ENCODE measurements at places on chromosomes 5 and 9. TPM values are rescaled to one million over a fixed set of nuclear protein-coding genes. Genes with fewer than 3 reads are reported as not detected.

DNA sequence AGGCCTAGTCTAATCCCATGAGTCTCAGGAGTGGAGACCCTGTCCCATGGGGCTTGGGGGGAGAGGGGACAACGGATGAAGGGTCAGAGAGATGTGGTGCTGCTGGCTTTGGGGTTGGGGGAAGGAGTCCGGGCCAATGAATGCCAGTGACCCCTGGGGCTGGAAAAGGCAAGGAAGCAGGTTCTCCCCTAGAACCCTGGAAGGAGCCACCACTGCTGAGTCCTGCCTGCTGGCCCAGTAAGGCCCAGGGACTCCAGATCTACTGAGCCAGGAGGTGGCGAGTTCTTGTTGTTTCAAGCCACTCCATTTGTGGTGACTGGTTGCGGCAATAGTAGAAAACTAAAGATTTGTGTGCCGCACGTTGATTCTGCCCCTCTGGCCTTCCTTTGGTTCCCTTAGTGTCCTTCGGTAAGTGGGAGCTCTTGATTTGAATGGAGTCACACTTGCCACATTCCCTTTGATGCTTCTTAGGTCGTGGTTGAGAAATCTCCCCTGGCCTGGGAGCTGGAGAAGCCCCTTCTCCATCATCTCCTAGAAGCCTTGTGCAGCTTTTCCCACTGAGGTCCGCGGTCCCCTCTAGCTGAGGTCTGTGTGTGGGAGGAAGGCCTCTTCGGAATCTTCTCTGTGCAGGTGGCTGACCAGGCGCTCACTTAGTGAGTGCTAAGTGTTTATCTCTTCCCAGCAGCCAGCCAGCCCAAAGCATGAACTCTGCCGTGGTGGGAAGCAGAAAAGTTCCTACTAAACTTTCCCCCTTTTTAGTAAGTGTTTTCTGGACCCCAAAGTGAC is 9.0 kb downstream of the FCN1 start:
- DNase-seq, result no peak
- H3K4me3 ChIP-seq, result no peak overlapping the region
- H3K36me3 ChIP-seq, result no peaks in the 10 kb centered on the region
- no peak overlapping the region for H3K27ac ChIP-seq

DNA sequence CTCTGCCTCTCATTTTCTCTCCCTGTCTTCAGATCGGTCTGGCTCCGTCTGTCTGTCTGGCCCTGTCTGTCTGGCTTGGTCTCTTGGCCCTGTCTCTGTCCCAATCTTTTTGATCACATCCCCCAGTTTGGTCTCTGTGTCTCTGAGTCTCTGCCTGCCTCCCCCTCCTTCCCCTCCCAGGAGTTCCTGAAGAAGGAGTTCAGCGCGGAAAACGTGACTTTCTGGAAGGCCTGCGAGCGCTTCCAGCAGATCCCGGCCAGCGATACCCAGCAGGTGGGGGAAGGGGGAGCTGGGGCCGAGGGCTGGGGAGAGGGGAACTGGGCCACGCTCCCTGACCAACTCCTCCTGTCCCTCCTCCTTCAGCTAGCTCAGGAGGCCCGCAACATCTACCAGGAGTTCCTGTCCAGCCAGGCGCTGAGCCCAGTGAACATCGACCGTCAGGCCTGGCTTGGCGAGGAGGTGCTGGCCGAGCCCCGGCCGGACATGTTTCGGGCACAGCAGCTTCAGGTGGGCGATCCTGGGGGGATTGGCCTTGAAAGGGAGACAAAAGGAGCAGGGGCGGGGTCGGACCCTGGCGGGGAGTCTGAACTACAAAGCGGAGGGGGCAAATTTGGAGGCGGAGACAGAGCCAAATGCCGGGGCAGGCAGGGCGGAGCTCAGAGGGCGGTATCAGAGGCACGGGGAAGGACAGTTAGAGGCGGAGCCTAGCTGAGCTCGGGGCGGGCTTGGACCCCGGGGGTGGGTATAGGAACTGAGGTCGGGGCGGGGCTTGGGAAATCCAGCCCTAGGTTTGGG is 9.0 kb downstream of the RGS14 start:
- no peaks in the 10 kb centered on the region for H3K27me3 ChIP-seq
- peaks cover 88% of the 10 kb centered on the region for H3K4me1 ChIP-seq
- peaks cover 78% of the 10 kb centered on the region for H3K36me3 ChIP-seq
- no peak overlapping the region for H3K4me3 ChIP-seq
- H3K27ac ChIP-seq, result no peak overlapping the region

GRCh38 chr9:103225702-103226646 is 230.8 kb downstream of the CYLC2 start:
- no peaks in the 10 kb centered on the region for H3K4me1 ChIP-seq
- H3K27ac ChIP-seq, result no peak overlapping the region
- H3K27me3 ChIP-seq, result no peaks in the 10 kb centered on the region
- DNase-seq, result no peak
- no peak overlapping the region for H3K4me3 ChIP-seq

- H3K27me3 ChIP-seq, result no peaks in the 10 kb centered on the region
- no peak for DNase-seq
- no peaks in the 10 kb centered on the region for H3K36me3 ChIP-seq
- no peak overlapping the region for H3K27ac ChIP-seq
Measured at GRCh38 chr5:107032629-107033028, 638.1 kb downstream of the EFNA5 start.

DNA sequence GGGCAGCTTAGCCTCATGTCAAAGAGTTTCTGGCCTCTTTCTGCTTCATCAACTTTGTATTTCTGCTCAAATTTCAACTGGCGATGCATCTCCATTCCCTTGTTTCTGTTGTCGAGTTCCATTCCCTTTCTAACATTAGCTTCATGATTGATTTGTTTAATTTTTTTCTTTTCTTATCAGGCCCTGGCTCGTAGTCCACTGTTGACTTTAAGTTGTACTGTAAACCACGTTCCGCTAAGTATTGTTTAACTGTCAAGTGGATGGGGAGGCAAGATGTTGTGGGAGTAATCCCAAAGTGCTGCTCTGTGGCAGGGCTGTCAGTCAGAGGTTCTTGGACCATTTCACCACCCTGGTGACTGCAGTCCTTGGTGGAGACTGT is 309.1 kb downstream of the PSAT1 start:
- H3K27ac ChIP-seq, result no peak overlapping the region
- H3K27me3 ChIP-seq, result peaks cover 3% of the 10 kb centered on the region
- H3K36me3 ChIP-seq, result no peaks in the 10 kb centered on the region

DNA sequence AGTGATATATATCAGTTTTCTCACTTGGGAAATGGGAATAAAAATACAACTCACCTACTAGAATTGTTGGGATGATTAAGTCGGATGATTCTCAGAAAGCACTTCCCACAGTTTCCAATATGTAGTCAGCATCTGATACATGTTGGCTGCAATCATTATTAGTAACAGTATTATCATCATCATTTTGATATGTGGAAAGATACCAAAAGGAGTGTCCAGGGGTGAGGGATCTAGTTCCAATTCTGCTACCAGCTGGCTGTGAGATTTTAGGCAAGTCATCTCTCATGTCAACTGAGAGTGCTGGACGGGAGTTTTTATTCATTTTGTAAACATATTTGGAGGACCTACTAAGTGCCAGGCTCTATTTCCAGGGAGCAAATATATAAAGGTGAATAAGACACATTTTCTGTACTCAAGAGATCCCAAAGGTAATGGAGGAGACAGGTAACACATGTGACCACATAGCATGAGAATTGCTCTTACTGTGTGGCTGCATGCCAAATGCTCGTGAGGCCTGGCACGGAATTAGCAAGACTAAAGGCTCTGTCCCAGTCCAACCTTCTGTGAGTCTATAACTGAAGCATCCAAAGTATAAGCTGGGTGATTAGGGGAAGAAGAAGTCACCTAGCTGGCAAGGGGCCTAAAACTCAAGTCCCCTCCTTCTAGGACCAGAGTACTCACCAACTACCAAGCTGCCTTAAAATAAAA is 83.0 kb downstream of the GRIA1 start:
- no peaks in the 10 kb centered on the region for H3K36me3 ChIP-seq
- no peak for DNase-seq
- H3K4me1 ChIP-seq, result no peaks in the 10 kb centered on the region
- no peak overlapping the region for H3K4me3 ChIP-seq
- no peak overlapping the region for H3K27ac ChIP-seq

- H3K27ac ChIP-seq, result no peak overlapping the region
- no peak overlapping the region for H3K4me3 ChIP-seq
- H3K36me3 ChIP-seq, result peaks cover 61% of the 10 kb centered on the region
- DNase-seq, result no peak
- no peaks in the 10 kb centered on the region for H3K27me3 ChIP-seq
- H3K4me1 ChIP-seq, result no peaks in the 10 kb centered on the region
Measured at GRCh38 chr9:121345070-121345469, 25.0 kb downstream of the STOM start.

- H3K4me1 ChIP-seq, result no peaks in the 10 kb centered on the region
- H3K4me3 ChIP-seq, result no peak overlapping the region
- H3K27ac ChIP-seq, result no peak overlapping the region
- H3K36me3 ChIP-seq, result no peaks in the 10 kb centered on the region
- no peaks in the 10 kb centered on the region for H3K27me3 ChIP-seq
- DNase-seq, result no peak
Measured at GRCh38 chr5:38905516-38905915, 59.7 kb downstream of the OSMR start.

- H3K36me3 ChIP-seq, result no peaks in the 10 kb centered on the region
- no peak overlapping the region for H3K4me3 ChIP-seq
- H3K27ac ChIP-seq, result no peak overlapping the region
- no peaks in the 10 kb centered on the region for H3K4me1 ChIP-seq
- H3K27me3 ChIP-seq, result no peaks in the 10 kb centered on the region
- DNase-seq, result no peak
Measured at GRCh38 chr5:109318455-109319108, 91.2 kb downstream of the PJA2 start.

DNA sequence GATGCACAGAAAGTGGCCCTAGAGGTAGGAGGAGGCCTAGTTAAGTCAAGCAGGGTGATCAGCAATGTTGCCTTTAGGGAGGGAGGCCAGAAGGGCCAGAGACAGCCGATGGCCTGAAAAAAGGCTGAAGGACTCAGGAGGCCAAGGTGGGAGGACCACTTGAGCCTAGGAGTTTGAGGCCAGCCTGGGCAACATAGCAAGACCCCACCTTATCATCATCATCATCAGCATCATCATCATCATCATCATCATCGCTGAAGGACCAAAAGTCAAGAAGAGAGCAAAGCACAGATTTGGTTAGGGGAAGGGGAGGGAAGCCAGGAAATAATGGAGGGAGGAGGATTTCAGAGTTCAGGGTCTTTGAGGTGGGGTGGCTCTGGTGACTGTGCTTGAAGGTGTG is 74.3 kb downstream of the RALGPS1 start:
- no peak for DNase-seq
- no peak overlapping the region for H3K27ac ChIP-seq
- H3K36me3 ChIP-seq, result no peaks in the 10 kb centered on the region
- peaks cover 45% of the 10 kb centered on the region for H3K27me3 ChIP-seq
- H3K4me1 ChIP-seq, result peaks cover 32% of the 10 kb centered on the region

- H3K4me3 ChIP-seq, result no peak overlapping the region
- H3K27ac ChIP-seq, result no peak overlapping the region
- H3K36me3 ChIP-seq, result no peaks in the 10 kb centered on the region
- no peak for DNase-seq
Measured at GRCh38 chr9:127634021-127634420, 21.9 kb downstream of the STXBP1 start.

DNA sequence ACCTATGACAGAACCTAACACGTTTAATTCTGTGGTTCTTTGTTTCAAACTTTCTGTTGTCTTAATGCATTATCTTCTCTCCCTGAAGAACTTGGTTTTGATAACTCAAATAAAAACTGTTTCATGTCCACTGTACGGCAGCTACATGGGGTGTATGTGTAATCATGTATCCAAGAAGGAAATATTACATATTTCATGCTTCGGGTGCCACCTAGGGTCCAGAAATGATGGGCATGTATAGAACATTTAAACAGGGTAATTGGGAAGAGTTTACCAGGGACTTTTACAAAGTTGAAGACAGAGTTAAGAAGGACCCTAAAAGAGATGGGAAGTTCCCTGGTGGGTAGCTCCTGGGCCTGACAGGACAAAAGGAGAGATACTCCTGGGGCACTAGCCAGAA is 291.3 kb downstream of the FBXL7 start:
- H3K27me3 ChIP-seq, result no peaks in the 10 kb centered on the region
- H3K36me3 ChIP-seq, result no peaks in the 10 kb centered on the region

- H3K4me1 ChIP-seq, result no peaks in the 10 kb centered on the region
- no peaks in the 10 kb centered on the region for H3K36me3 ChIP-seq
Measured at GRCh38 chr5:17252543-17252942, 35.1 kb downstream of the BASP1 start.

DNA sequence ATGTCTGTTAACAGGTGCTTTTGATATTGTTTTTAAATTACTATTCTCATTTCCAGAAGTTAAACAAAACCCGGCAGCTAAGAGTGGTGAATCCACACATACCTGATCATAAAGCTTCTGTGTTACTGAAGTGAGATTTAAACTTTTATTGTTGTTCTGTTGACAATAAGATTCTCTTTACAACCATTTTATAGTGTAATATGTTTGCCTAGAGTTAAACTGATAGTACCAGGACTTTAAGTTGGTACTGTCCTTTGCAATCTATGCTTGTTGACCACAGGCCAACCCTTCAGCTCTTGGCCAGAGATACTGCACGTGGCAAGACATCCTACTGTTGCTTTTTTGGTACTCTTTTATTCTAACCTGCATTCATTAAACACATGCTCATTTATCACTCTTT is 806.2 kb downstream of the MTRR start:
- no peak for DNase-seq
- no peaks in the 10 kb centered on the region for H3K27me3 ChIP-seq
- H3K4me1 ChIP-seq, result no peaks in the 10 kb centered on the region

DNA sequence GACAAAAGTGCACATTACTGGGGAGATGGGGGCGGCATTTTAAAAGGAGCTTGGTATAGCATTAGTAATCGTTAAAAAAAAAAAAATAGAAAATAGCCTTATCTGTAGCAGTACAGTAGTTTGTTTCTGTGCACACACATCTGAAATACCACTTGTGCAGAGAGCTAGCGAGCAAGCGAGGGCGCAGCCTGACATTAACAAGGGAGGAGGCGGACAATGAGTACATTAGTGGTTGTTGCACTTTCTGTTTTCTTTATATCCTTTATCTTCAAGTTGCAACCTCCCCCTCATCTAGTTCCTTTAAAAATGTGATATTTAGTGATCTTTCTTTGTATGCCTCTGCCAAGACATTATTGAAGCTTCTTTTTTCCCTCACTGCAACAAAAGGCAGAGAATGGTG is 880 bp upstream of the PTPDC1 start:
- H3K27ac ChIP-seq, result no peak overlapping the region
- no peaks in the 10 kb centered on the region for H3K4me1 ChIP-seq
- DNase-seq, result no peak
- no peak overlapping the region for H3K4me3 ChIP-seq

DNA sequence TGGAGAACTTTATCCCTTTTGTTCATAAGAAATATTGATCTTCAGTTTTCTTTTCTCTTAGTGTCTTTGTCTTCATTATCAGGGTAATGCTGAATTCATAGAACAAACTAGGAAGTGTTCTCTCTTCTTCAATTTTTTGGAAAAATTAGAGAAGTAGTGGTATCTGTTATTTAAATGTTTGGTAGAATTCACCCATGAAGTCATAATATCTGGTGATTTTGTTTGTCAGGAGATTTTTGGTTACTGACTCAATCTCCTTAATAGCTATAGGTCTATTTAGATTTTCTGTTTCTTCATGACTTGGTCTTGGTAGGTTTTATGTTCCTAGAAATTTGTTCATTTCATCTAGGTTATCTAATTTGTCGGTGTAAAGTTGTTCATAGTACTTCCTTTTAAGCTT is 45.4 kb upstream of the STARD4 start:
- no peak overlapping the region for H3K4me3 ChIP-seq
- no peaks in the 10 kb centered on the region for H3K4me1 ChIP-seq
- no peak overlapping the region for H3K27ac ChIP-seq
- no peak for DNase-seq
- H3K36me3 ChIP-seq, result no peaks in the 10 kb centered on the region

The WWC1 gene
- 1.6 TPM for total RNA-seq

The ARHGEF37 gene
- 0.29 TPM for total RNA-seq

The FBXL7 gene
- total RNA-seq, result 0.06 TPM

The PCAT7 gene
- not detected for total RNA-seq

The DROSHA gene
- total RNA-seq, result 72.6 TPM

The LCN6 gene
- total RNA-seq, result not detected

The SMIM32 gene
- total RNA-seq, result not detected

Measured in T-cell (primary cell).